Naive thymus-derived CD4-positive, alpha-beta T cell (primary cell): ENCODE measurements at places on chromosomes 3 and 15.

- no peak for DNase-seq
- no peaks in the 10 kb centered on the region for H3K27me3 ChIP-seq
- H3K27ac ChIP-seq = no peak overlapping the region
- H3K4me3 ChIP-seq = no peak overlapping the region
- H3K36me3 ChIP-seq = no peaks in the 10 kb centered on the region
Observed at GRCh38 chr15:47355759-47356158, 361.5 kb upstream of the SEMA6D start.

DNA sequence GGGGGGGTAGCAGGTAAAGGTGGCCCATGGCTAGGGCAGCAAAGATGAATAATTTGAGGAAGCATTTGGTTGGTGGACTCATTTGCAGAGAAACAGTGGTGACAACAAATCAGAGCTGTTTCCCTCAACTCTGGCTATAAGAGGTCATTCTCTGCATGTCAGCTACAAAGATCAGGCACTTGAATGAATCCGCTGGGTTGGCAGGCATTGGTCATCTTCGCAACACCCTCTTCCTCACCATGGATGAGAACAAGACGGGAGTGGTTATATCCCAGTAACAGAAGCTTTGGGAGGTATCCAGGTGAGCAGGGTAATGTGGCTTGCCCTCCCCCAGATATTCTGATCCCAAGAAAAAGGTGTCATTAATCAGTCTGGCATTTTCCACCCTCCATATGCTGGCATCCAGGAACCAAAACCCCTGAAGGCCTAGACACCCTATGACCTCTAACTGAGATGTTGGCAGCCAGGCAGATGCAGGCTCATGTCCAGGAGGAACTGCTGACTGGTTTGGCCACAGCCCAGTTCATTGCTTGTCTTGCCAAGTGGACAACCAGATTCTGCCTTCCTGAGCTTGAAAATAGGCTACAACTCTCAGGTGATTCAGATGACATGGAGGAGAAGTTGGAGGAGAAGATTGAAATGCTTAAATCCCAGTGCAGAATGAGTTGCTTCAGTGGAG is 108.9 kb upstream of the TRIM42 start:
- H3K4me1 ChIP-seq = no peaks in the 10 kb centered on the region
- no peaks in the 10 kb centered on the region for H3K36me3 ChIP-seq
- no peak for DNase-seq
- no peak overlapping the region for H3K27ac ChIP-seq
- no peaks in the 10 kb centered on the region for H3K27me3 ChIP-seq

DNA sequence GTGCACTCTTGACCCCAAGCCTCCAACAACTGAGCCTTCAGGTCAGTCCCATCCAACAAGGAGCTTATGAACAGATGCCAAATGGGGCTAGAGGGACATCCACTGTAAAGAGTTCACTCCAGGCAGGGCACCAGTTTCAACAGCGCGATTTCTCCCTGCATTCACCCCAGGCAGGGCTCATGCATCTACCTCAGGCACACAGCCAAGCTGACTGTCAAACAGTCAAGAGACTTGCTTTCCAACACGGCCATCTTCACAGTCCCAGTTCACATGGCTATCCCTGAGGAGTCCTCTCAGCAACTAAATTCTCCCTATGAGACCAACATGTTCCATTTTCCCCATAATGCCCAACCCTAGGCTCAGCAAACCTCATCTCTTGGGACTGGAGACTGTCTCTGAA is 17.7 kb downstream of the SLC25A20 start:
- H3K27me3 ChIP-seq = no peaks in the 10 kb centered on the region
- H3K27ac ChIP-seq = no peak overlapping the region
- DNase-seq = no peak
- H3K36me3 ChIP-seq = peaks cover 40% of the 10 kb centered on the region
- H3K4me1 ChIP-seq = no peaks in the 10 kb centered on the region

- H3K27me3 ChIP-seq = no peaks in the 10 kb centered on the region
- DNase-seq = no peak
- no peaks in the 10 kb centered on the region for H3K36me3 ChIP-seq
- no peaks in the 10 kb centered on the region for H3K4me1 ChIP-seq
Observed at GRCh38 chr3:24640330-24640877, 145.8 kb upstream of the THRB start.

DNA sequence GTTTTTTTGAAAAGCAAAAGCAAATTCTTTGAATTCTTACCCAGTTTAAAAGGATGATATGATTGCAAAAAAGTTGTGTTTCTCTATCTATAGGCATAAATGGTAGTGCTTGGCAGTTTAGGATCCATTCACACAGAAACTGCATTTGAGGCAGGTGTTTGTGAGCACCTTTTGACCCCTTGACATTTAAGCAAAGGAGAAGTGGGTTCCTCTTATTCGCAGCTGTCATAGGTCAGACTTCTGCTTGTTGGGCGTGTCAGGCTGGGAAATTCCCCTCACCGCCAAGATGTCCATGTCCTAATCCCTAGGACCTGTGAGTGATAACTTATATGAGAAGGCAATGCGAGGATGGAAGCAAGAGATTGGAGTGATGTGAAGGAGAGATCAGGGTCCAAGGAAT is 67.4 kb downstream of the SH3GL3 start:
- no peak overlapping the region for H3K27ac ChIP-seq
- no peak for DNase-seq
- H3K36me3 ChIP-seq = no peaks in the 10 kb centered on the region
- no peaks in the 10 kb centered on the region for H3K27me3 ChIP-seq
- H3K4me1 ChIP-seq = no peaks in the 10 kb centered on the region
- no peak overlapping the region for H3K4me3 ChIP-seq

- H3K27me3 ChIP-seq = no peaks in the 10 kb centered on the region
- peaks cover 8% of the 10 kb centered on the region for H3K36me3 ChIP-seq
- peak overlapping the region; percentile 91 for H3K27ac ChIP-seq
Observed at GRCh38 chr3:15427981-15428380, 583 bp downstream of the EAF1 start.

- no peak overlapping the region for H3K4me3 ChIP-seq
- peaks cover 3% of the 10 kb centered on the region for H3K36me3 ChIP-seq
- no peaks in the 10 kb centered on the region for H3K27me3 ChIP-seq
- H3K4me1 ChIP-seq = no peaks in the 10 kb centered on the region
- DNase-seq = no peak
- no peak overlapping the region for H3K27ac ChIP-seq
Observed at GRCh38 chr3:196754091-196754981, 14.7 kb downstream of the PAK2 start.

DNA sequence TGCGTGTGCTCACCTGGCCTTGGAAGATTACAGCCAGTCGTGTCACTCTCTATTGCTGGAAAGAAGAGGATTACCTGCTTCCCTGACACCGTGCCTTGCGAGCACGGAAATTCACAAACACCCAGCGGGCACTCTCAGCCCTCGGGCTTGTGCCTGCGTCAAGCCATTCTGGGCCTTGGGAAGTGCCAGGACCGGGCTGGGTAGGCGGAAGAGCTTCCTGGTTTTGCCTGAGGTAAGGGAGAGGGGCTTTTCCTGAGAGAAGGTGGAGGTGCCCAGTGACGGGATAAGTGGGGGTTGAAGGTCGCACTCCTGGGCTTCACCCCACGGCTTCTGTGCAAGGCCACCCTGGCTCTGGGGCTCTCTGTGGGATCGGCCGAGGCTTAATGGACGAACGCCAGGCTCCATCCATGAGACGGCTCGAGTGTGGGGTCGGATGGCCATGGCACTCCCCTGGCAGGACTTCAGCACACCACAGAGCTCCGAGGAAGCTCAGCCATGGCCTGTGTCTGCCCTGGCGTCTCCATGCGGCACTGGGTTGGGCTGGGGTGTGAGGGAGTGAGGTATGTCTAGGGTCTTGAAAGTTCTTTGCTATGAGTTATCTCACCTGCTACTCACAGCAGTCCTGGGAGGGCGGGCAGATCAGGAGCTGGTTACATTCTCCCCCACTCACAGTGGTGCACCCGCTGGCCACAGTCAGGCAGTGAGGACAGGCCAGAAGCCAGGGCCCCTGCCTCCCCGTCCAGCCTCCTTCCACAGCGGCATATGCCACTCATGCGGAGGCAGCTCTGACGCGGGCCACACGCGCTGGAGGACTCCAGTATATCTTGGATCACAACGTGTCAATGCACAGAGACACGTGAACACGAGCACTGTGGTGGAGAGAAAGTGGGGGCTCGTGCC is 209.0 kb downstream of the XXYLT1 start:
- H3K4me3 ChIP-seq = no peak overlapping the region
- H3K27me3 ChIP-seq = no peaks in the 10 kb centered on the region
- no peaks in the 10 kb centered on the region for H3K36me3 ChIP-seq
- DNase-seq = no peak

GRCh38 chr15:53962646-53963561 is 15.3 kb upstream of the UNC13C start:
- H3K36me3 ChIP-seq = no peaks in the 10 kb centered on the region
- H3K27me3 ChIP-seq = no peaks in the 10 kb centered on the region
- H3K4me3 ChIP-seq = no peak overlapping the region
- no peak overlapping the region for H3K27ac ChIP-seq
- H3K4me1 ChIP-seq = no peaks in the 10 kb centered on the region
- DNase-seq = no peak

- no peaks in the 10 kb centered on the region for H3K27me3 ChIP-seq
- no peaks in the 10 kb centered on the region for H3K36me3 ChIP-seq
- no peak for DNase-seq
- H3K27ac ChIP-seq = no peak overlapping the region
- no peak overlapping the region for H3K4me3 ChIP-seq
- H3K4me1 ChIP-seq = peaks cover 11% of the 10 kb centered on the region
Observed at GRCh38 chr3:192915304-192915703, 2.4 kb downstream of the MB21D2 start.

- no peak for DNase-seq
- no peaks in the 10 kb centered on the region for H3K4me1 ChIP-seq
- no peak overlapping the region for H3K27ac ChIP-seq
- no peaks in the 10 kb centered on the region for H3K27me3 ChIP-seq
Observed at GRCh38 chr3:113268942-113269341, 57.6 kb downstream of the BOC start.

DNA sequence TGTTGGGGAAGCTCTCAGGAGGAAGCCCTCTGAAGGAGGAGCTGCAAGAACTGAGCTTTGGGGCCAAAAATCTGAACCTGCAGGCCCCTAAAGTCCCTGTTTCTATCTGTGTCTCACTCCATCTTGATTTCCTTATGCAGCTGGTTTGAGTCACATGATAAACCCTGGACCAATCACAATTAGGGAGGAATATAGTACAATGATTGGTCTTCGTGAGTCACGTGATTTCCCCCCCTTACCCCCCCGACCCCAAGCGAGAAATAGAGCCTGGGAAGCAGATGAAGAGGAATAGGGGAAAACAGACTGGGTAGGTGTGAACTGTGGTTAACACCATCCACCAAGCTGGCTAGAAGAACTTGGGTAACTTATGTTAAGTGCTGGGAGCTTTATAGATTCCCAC is 12.9 kb downstream of the CRABP1 start:
- no peak overlapping the region for H3K4me3 ChIP-seq
- no peak overlapping the region for H3K27ac ChIP-seq
- H3K27me3 ChIP-seq = no peaks in the 10 kb centered on the region
- H3K4me1 ChIP-seq = no peaks in the 10 kb centered on the region

DNA sequence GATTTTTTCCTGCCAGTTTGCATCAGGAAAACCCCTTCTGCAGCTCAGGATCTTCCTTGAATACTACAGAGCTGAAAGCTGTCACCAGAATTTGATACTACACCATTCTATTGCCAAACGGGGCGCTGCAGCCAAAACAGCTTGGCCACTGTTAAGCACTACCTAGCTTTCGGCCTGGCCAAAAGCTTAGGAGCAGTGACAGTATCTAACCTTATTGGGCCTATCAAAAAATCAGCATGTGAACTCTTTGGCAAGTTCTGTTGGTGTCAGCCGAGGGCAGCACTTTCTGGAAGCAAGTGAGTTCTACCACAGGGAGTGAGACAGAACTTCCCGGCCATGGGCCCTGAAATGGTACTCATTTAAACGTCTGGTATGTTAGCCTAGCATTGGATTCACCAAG is 16.1 kb upstream of the GYG1 start:
- H3K36me3 ChIP-seq = no peaks in the 10 kb centered on the region
- no peak for DNase-seq
- H3K27me3 ChIP-seq = no peaks in the 10 kb centered on the region

GRCh38 chr15:66851311-66852063 is 149.5 kb downstream of the SMAD6 start:
- H3K27ac ChIP-seq = no peak overlapping the region
- no peaks in the 10 kb centered on the region for H3K36me3 ChIP-seq
- no peaks in the 10 kb centered on the region for H3K27me3 ChIP-seq
- no peaks in the 10 kb centered on the region for H3K4me1 ChIP-seq
- peak; percentile 33 for DNase-seq
- H3K4me3 ChIP-seq = no peak overlapping the region

DNA sequence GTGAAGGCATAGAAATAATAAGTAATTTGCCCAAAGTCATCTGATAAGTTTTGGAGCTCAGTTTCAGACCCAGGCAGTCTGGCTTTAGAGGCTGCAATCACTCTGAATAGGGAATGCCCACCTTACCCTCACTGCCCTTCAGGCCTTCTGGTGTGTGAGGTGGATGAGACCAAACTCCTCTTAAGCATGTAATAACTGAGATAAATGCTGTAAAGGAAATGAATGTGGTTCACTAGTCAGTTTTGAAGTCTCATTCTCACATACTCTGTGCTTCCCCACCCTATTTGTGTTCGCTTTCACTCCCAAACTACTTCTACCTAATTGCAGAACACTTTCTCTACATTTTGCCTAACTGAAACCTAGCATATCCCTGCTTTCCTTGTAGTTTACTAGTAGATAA is 144.1 kb downstream of the FILIP1L start:
- H3K27ac ChIP-seq = no peak overlapping the region
- no peaks in the 10 kb centered on the region for H3K36me3 ChIP-seq
- no peak overlapping the region for H3K4me3 ChIP-seq
- DNase-seq = no peak
- H3K4me1 ChIP-seq = no peaks in the 10 kb centered on the region

DNA sequence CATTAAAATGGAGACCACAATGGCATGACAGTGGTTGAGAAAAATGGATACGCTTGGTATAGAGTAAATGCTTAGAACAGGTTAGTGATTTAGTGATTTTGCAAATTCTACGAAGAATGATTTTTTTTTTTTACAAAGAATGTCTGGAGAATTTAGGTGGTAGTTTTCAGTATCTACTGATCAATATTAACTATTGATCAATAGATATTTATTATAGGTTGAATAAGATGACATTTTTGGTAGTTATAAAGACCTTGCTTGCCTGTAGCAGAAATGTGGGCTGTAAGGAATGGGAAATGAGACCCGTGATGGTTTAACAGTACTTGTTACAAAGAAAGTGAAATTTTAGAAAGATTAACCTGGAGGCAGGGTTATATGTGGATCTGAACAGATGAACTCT is 137.5 kb downstream of the NR2F2 start:
- H3K27ac ChIP-seq = no peak overlapping the region
- no peaks in the 10 kb centered on the region for H3K4me1 ChIP-seq
- no peak overlapping the region for H3K4me3 ChIP-seq
- DNase-seq = no peak

GRCh38 chr15:82803793-82804574 is 1.9 kb downstream of the FSD2 start:
- no peak overlapping the region for H3K27ac ChIP-seq
- H3K36me3 ChIP-seq = no peaks in the 10 kb centered on the region
- H3K4me3 ChIP-seq = no peak overlapping the region
- H3K27me3 ChIP-seq = no peaks in the 10 kb centered on the region
